ENCODE measurements at places on chromosomes 4 and X.

DNA sequence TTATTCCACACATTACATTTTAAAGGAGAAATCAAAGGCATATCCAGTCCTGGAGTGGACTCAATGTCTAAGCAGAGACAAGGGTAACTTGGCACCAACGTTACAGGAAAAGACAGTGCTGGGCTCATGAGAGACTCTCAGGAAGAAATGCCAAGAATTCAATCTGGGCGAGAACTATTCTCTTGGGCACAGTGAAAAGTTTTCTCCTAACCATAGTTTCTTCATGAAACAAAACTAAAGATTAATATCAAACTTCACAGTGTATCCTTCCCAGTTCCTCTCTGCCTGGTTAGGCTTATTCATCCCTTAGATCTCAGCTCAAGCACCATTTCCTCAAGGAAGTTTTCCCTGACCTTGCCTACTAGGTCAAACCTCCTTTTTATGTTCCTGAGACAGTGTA is 109.4 kb upstream of the TLL1 start:
- DNase-seq, result no peak

- no peak for DNase-seq
Observed at GRCh38 chrX:17009856-17010625, 63.6 kb downstream of the REPS2 start.

DNA sequence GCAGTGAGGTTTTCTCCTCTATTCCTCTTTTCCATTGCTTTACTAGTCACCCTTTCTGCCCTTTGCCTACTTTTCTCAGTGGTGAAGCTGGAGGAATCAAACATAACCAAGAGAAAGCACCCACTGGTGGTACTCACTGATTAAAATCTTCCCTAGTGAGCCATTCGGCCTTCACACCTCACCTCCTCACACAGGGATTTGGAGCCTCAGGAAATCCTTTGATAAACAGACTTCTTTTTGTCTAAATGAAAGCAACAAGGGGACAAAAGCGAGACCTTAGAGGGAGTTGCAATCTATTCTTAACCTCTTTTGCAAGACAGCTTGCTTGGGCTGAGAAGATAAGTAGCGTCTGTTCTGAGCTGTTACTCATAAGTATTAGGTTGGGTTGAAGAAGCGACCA is 572.6 kb downstream of the ZNF674 start:
- no peak for DNase-seq

- DNase-seq, result no peak
Observed at GRCh38 chr4:145044341-145044740, 53.7 kb downstream of the ANAPC10 start.

GRCh38 chr4:5128569-5128968 is 77.3 kb downstream of the STK32B start:
- DNase-seq, result no peak

DNA sequence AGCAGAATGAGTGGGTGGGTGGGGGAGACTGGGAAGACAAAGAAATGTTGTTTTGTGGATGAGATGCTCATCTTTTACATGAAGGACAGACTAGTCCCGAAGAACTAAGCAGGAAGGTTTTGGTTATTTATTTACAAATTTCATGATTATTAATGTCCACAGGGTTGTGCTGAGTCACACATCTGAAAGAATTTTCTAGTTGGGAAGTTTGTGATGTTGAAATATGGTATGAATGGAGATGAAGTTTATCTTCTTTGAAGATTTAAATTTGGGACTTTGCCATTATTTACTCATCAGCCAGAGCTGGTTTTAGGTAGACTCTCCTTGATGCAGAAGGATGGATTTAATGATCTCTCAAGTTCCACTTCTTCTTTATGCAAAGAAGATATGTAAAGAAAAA is 75.5 kb downstream of the MOSPD2 start:
- no peak for DNase-seq
